ENCODE measurements at places on chromosomes 2 and 18.

DNA sequence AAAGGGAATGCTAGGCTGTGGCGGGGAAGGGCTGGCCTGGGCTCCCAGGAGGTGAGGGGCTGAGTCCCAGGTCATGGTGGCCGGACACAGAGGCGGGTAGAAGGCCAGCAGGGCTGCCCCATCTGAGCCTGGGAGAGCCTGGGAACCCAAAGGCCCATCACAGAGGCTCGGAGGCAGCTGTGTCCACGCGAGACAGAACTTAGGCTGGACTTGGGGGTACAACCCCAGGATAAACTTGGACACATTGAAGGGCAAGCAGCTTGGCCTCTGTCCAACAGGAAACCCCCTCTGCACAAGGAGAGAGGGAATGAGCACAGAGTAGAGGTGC, 95.9 kb downstream of the ZFP36L2 start:
- no peak for DNase-seq

DNA sequence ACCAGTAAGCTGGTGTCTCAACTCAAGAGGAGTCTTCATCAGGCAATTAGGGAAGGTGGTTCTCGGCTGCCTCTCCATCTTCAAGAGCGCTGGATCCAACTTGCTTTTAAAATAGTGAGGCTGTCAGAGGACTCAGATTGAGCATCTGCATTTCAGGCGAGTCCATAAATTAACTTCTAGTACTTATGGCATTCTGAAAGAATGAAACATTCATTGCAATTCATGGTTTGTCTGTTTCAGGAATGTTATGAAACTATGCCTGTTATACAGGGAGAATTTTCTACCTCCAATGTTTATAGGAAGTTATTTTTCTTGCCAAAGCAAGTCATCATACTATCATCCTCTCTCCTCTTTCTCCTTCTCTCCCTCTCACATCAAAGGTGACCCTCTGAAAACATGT, 883.2 kb downstream of the SLC4A3 start:
- no peak for DNase-seq

DNA sequence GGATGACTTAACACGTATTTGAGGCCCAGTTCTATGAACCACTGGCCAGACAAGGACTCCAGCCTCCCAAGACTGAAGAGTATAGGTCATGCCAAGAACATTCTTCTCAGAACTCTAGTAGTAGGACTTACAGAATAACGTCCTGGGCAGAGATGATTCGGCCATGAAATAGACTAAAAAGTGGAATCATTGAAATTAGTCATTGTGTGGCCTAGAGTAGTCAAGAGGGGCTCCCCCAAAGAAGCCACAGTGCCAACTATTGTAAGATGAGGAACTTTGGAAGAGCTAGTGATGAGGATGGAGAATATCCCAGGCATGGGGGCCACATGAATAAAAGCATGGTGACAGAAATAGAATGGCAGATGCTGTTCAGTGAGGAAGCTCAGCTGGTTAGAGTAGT, 101.1 kb downstream of the TRIB2 start:
- no peak for DNase-seq

DNA sequence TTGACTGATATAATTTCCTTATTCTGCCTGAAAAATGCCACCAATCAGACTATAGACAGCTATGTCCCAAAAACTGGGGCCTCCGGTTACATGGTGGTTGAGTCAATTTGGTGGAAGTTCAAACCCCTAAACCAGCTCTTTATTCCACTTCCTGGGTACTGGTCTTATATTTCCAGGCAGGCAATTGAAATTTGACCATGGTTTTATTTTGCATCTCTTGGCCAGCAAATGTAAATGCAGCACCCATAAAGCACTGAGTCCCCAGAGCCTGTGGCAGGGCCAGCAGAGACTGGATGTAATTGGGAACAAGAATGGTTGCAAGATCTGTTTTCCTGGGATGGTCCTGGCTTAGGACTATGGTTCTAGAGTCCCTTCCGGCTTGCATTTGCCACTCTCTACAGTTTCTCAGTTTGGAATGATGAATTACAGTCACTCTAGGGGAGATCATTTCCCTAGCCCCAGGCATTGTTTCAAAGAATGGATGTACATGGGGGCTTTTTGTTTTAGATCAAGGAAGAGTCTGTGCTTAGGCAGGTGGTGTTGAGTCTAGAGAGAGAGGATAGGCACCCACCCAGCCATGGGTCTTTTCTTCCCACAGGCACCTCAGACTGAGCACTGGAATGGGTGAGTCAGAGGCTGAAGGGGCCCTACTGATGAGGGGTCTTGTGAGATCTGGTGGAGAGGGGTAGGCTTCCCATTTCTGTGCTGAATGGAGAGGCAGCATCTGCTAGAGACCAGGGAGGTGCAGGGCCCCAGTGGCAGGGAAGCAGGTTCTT, 108.4 kb upstream of the CDC42EP3 start:
- no peak for DNase-seq

GRCh38 chr2:9707611-9708160, 76.9 kb upstream of the YWHAQ start:
- no peak for DNase-seq

GRCh38 chr2:11389551-11390398, 45.3 kb upstream of the ROCK2 start:
- no peak for DNase-seq

DNA sequence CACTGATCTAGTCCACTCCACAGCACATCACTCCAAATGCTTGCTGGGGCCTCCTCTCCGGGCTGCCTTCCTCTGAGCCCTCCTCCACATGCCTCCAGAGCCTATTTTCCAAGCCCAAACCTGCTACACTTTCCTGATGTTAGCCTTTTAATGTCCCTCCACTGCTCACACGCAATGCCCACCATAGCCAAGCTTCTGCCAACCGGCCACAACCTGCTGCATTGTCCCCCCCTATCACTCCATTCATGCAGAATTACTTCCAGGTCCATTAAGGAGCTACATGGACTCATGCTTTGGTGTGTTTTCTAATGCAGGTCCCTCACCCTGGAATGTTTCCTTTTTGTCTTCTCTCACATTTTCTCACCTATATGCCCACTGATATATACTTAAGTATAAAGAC, 129.3 kb downstream of the MARCHF4 start:
- no peak for DNase-seq

- DNase-seq, result no peak
Observed at GRCh38 chr2:220332886-220333285, 705.5 kb downstream of the SLC4A3 start.

- peak; percentile 10 for DNase-seq
Observed at GRCh38 chr2:42569116-42569711, 782 bp downstream of the MTA3 start.

DNA sequence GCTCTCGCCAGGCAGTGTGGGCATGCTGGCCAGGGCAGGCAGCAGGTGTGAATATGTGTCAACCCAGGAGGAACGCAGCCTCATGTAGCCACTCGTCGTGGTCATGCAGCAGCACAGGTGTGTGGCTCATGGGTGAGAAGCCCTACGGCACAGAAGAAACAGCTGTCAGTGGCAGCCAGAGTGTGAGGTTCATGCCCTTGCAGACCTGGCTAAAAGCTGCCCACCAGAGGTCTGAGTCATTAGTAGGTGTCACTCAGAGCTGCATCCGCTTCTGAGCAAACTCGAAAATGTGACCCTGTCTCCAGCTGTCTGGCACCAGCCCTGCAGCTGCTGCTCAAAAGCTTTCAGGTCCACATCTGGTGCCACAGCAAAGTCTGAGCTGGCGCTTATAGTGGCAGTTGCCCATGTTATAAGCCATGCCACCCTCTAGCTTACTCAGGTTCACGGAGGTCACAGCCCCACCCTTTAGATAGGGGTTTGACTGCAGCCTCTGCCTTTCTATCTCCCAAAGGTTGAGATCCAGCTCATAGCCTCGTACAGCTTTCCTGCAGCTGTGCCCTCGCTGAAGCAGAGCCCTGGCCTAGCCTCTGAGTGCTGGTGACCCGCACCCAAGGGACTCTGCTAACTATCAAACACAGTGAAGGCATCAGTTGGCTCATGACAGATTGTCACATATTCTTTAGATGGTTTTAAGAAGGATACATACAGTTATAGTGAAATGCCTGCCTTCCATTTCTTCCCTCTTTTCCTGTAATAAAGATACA, 195.0 kb downstream of the CCDC102B start:
- DNase-seq, result no peak

GRCh38 chr2:159060518-159060917, 92.1 kb downstream of the TANC1 start:
- no peak for DNase-seq

DNA sequence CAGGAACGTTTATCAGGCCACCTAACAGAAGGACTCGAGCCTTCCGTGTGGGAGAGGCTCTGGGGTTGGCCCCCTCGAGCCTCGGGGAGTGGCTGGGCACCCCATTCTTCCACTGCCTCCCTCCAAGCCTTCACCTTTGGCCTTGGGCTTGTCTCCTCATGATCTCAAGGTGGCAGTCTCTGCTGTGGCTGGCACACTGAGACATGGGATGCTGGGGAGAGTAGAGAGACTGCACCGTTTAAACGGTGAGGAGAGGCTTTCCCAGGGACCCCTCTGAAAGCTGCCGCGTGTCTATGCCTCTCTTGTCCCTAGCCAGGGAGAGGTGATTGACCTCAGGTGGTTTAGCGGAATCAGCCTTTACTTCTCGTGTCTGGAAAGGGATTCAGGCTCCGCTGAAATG, 71.0 kb downstream of the DCDC2C start:
- no peak for DNase-seq

DNA sequence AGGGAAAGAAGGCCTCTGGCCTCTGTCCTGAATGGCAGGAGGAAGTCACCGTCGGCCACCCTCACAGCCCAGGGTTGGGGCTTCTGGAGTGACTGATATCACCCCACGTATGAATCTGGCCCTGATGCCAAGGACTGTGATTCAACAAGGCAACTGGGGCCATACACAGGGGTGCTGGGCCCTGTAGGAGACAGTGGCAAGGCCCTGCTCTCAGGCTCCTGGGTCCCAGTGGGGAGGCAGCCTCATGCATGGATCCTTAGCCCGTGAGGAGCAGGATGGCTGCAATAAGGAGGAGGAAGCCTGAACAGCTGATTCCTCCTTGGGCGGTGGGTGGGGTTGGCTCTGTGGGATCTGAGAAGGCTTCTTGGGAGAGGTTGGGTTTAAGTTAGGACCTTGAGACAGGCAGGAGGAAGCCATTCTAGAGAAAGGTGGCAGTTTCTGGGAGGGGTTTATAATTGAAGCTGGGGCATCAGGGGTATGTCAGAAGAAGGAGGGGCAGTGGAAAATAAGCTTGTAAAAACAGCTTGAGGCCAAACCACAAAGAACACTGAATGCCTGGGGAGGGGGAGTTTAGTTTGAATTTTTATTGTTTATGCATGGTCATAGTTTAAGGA, 42.8 kb upstream of the LAPTM4A start:
- no peak for DNase-seq

- no peak for DNase-seq
Observed at GRCh38 chr2:74174909-74175308, 3.8 kb downstream of the MOB1A start.

- no peak for DNase-seq
Observed at GRCh38 chr2:105660489-105660888, 84.2 kb upstream of the NCK2 start.

GRCh38 chr2:168734199-168734760, 68.2 kb upstream of the NOSTRIN start:
- no peak for DNase-seq

DNA sequence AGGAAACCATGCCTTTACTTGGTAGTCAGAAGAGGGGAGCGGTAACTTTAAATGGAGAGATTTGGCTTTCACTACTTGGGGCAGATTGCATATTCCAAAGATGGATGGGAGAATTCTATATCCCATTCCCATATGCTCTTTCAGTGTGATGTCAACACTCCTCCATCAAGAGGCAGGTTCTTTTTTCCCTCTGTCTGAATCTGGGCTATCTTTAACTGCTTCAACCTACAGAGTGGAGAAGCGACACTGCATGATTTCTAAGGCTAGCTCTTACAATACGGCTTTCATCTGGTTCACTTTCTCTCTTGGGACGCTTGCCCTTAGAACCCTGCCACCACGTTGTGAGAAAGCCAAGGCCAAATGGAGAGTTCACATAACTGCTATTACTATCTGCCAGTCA, 34.4 kb downstream of the SKA1 start:
- no peak for DNase-seq

DNA sequence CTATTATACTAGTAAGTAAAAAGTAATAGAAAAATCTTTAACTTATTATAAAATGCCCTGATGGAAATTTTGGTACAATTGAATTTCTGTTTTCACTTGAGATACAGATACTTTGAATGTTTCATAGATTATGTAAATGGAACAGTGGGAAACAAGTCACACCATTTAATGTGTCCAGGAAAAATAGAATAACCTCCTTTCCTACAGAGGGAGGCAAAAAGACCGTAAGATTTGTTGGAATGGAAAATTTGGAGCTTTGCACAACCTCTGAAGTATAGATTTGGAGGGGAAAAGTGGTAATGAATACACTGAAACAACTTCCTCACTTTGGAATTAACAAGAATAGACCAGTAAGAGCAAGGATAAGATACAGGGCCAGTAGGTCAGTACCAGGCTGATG, 149.2 kb upstream of the L3MBTL4 start:
- no peak for DNase-seq

- no peak for DNase-seq
Observed at GRCh38 chr2:45191146-45191863, 182.1 kb upstream of the SIX2 start.

DNA sequence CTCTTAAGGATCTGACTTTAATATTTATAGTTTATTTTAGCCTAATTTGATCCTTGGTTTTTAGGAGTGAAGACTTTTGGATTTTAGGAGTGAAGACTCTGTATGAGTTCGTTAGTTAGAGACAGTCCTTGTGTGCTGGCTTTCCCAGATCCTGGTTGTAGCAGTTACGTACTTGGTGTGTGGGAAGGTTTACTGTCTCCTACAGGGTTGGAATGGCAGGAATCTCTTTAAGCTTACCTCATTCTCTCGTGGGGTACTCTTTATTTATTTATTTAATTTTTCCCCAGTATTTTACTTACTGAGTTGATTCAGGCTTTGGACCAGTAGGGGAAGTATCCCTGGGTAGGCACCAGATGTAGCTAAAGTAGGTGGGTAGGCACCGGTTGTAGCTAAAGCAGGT, 1.8 kb upstream of the CXCR2 start:
- DNase-seq, result no peak

- DNase-seq, result no peak
Observed at GRCh38 chr2:142270291-142270690, 139.5 kb upstream of the LRP1B start.

DNA sequence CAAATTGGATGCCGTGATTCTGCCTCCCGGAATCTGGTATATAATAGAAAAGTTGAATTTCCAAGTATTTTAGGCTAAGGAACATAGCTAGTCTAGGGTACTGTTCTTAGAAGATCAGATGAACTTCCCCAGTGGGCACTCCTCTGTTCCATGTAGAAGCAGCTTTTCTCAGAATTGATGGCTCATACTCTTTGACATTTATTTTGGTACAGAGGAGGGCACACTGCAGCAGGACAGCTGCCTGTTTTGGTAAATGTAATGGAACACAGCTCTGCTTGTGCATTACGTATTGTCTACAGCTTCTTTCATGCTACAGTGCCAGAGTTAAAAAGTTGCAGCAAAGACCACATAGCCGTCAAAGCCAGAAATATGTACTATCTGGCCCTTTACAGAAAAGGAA, 10.8 kb downstream of the YPEL5 start:
- DNase-seq, result no peak

Data from activated CD4-positive, alpha-beta T cell treated with anti-CD3 and anti-CD28 coated beads, Interleukin-2, amount 50 U/mL, for 48 hours (primary cell).